NCI-H524 (cell line): ENCODE measurements at places on chromosomes 7 and 10.

GRCh38 chr10:49373361-49373760 is 22.5 kb downstream of the DRGX start:
- no peak for DNase-seq

GRCh38 chr7:40891232-40891631 is 756.4 kb downstream of the SUGCT start:
- DNase-seq = no peak

- no peak for DNase-seq
Measured at GRCh38 chr10:128843972-128844371, 623.1 kb upstream of the MGMT start.

DNA sequence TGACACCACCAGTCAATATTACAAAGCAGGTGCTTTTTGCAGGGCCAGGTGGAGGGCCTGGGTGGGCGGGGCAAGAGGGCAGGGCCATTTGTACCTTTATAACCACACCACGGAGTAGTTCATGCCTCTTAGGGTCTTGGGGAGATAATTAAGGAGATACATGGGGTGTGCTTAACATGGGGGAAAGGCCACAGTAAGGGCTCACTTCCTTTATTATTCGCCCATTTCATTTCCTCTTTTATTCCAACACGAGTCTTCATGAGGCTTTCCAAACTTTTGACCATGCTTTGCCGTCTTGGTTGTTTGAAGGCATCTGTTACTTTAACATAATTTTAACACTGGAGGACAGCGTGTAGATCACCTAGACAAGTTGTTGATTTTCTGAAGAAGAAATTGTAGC is 33.3 kb upstream of the LYZL2 start:
- no peak for DNase-seq

GRCh38 chr10:12631787-12632562 is 282.6 kb downstream of the CAMK1D start:
- no peak for DNase-seq

- DNase-seq = no peak
Measured at GRCh38 chr7:6393667-6394056, 54.1 kb downstream of the DAGLB start.

- no peak for DNase-seq
Measured at GRCh38 chr10:76022366-76022765, 590.9 kb downstream of the LRMDA start.

DNA sequence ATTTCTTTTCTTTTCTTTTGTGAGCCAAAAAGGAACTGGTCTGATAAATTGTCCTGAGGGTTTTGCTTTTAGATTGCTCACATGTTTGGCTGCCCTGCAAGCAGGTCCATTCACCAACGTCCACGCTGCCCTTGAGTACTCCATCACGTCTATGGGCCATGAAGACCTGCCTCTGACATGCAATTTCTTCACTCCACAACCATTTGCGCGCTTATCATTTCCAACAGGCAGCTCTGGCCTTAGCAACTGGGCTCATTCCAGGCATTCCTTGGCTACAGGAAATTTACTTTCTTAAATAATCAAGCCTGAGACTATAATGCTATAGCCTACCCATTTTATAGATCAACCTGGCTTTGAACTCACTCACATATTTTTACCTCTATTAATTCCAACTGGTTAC is 408.3 kb upstream of the C7orf33 start:
- no peak for DNase-seq

- DNase-seq = no peak
Measured at GRCh38 chr7:24392774-24393173, 108.8 kb downstream of the NPY start.

DNA sequence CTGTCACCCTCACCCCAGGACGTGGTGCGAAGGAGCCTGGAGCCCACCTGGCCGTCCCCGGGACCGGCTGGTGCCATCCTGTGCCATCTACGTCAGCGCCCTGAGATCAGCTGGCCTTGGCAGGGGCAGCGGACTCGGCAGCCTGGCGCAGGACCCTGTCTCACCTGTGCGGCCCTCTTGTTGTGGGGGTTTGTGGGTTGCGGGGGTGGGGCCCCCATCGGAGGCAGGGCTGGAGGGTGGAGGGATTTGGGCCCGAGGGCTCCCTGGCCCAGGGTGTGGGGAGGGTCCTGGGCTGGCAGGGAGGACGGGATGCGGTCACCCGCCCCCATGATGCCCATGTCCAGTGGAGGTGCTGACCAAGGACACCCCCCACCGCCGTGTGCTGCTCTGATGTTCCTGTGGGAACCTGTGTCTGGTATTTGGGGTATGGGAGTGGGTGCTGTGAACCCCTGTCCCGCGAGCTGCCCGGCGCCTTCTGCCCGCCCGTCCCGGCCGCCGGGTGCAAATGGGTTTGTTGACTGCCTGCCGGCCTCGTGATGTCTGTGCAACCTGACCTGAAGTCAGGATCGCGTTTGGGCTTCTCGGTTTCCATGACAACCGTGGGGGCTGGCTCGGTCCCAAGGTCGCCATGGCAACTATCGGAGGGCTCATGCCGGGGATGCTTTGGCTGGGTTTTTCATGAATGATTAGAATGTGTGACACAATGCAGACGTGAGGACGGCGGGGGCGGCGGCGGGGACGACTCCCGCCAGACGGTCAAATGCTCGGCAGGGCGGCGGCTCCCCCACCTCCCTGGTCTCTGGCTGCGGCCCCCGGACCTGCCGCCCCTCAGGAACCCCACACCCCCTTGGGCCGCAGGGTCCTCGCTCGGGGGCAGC is 7.3 kb downstream of the MAFK start:
- peak; percentile 71 for DNase-seq

GRCh38 chr10:5564537-5565204 is 39.9 kb downstream of the CALML3 start:
- no peak for DNase-seq

DNA sequence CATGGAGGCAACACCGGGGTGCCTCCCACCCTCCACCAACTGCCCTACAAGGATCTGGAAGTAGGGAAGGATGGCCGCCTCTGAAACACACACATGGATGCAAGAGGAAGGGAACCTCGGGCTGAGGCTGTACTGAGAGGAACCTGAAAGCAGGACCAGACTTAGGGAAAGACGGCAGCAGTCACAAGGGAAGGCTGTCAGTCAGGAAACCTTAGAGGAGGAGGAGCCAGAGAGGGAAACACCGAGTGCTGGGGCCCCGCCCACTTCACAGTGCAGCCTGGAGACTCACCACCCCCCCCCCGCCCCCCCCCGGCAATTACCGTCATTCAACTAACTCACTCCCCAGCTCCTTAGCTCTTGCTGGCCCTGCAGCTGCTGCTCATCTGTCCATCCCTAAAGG is 2.5 kb downstream of the CYREN start:
- no peak for DNase-seq

DNA sequence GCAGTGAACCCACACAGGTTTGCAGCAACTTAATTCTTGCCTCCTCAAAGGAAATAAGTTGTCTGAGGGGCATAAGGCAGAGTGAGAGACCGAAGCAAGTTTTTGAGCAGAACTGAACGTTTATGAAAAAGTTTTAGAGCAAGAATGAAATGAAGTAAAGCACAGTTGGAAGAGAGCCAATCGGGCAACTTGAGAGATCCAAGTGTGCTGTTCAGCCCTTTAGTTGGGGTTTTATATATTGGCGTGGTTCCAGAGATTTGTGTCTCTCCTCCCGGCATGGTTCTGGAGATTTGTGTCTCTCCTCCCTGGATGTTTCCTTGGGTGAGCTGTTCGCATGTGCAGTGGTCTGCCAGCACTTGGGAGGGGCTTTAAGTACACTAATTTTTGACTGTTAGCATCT is 141.4 kb upstream of the DGKB start:
- DNase-seq = peak; percentile 26

- DNase-seq = no peak
Measured at GRCh38 chr10:52949899-52950298, 177.3 kb upstream of the MBL2 start.

- DNase-seq = no peak
Measured at GRCh38 chr7:25009257-25009656, 29.3 kb upstream of the OSBPL3 start.

- no peak for DNase-seq
Measured at GRCh38 chr10:48748573-48748972, 63.9 kb downstream of the WDFY4 start.

DNA sequence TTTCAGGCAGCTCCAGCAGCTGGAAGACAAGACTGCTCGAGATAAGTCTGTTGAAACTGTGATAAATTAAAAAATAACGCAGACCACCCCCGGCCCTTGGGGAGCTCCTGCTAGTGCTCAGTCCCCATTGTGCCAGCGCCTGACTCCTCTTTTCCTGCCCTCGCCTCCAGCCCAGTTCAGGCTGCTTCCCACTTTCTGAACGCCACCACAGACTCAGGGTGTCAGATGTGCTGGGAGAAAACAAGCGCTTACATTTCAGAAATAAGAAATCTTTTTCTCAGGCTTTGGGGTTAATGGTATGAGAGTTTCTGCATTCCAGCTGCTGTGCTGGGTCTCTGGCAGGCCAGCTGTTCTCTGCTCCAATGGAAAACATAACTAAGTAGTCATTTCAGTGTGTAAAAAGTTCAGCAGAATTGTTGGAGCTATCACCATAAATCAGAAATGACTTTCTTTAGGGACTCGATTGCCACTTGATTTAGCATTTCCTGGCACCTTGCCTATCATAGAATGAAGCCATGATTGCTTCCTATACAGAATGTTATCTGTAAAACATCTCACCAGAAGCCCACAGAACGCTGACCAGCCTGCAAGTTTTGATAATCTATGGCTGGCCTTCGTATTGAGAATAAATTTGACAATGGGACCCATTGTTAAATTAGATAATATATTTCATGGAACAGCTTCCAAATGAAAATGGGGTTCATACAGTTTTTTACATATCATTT is 257.0 kb upstream of the ZNF32 start:
- DNase-seq = no peak

GRCh38 chr10:16545116-16545736 is 23.5 kb upstream of the C1QL3 start:
- peak; percentile 26 for DNase-seq

GRCh38 chr10:93154531-93154930 is 80.8 kb downstream of the CYP26A1 start:
- no peak for DNase-seq

DNA sequence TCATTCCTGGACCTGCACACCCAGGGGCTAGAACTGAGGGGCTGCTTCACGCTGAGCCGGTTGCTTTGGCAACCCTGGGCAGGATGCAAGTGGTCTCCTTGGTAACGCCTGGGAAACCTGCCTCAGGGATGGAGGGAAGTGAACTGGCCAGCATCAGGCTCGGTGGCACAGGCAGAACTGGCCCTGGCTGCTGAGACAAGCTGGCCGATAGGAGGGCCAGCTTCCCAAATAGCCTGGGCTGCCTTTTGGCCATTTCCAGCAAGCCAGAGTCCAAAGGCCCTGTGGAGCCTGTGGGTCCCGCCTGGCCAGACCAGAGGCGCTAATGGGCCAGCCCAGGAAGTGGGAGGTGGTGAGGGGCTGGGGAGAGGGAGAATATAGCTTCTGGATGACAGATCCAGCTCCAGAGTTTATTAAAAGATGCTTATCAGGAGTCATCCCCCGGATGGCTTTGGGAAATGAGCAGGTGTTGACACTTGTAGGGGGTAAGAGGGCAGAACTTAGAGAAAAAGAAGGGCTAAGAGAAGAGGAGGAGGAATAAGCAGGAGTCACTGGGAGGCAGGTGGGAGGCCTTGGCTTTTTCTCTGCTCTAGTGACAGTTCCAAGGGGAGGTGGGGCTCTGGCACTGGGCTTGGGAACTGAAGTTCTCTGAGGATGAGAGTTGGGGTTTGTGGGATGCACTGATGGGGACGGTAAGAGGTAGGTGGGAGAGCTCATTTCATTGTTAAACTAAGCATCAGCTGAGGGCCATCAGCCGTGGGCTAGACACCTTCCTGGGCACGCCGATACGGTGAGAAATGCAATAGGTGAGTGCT is 9.6 kb downstream of the NEURL1 start:
- no peak for DNase-seq

DNA sequence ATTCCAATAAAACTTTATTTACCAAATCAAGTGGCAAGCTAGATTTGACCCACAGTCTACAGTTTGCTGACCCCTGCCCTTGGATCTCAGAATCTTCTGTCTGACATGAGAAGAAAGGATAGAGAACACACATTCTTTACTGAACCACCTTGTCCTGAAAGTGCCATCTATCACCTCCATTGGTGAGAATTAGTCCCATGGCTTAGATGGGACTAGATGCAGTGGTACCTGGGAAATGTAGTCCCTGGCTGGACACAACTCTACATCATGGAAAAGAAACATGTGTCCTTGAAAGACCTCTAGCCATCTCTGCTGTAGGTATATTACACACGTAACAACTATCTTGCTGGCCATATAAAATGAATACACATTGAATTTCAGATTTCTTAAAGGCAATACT is 336.2 kb downstream of the LHFPL3 start:
- DNase-seq = no peak

DNA sequence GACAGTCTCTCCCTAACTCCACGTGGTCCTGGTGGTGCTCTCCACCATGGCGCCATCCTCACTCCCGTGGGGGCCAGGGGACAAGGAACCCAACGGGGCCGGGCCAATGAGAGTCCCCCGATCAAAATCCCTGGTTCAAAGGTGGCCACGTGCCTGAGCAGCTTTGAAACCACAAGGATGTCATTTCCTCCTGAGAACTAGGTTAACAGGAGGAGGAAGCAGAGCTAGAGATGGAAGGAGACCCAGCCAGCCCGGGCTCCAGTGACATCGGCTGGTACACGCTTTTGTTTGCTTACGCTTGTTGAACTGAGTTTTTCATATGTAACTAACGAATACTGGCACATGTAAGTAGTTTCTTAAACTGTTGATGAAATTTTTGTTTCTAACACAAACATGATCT is 61.7 kb downstream of the PRPF18 start:
- DNase-seq = no peak

DNA sequence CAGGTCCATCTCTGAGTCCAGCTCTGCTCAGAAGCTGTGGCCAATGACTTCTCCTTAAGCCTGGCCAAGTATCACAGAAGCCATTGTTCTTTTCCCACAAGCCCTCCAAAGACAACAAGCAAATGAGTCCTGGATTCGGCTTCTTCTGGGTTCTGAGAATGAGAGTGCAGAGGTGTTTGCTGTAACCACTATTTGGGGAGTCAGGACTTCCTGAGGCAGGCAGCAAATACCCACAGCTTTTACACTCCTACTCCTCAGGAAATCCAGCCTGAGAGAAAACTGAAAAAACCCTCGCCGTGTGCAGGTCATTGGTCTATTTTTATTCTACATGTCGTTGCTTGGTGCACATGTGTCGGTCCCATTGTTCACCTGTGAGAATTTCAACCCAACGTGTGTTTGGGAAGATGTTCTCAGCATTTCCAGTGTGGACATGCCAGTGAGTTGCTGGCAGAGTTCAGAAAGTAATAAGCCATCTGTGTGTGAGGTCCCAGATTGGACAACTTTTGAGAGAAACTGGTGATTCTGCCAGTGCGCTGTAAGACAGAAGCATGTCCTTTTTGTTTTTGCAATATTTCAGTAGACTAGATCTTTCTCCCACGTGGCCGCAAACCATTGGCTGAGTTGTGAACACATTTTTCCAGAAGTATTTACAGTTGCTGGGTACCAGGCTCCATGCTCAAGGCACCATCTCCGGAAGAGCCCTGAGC is 121.6 kb upstream of the LYZL2 start:
- no peak for DNase-seq

- peak; percentile 18 for DNase-seq
Measured at GRCh38 chr10:82462910-82463551, 588.0 kb downstream of the NRG3 start.
